ENCODE measurements at places on chromosomes 2 and 18.

DNA sequence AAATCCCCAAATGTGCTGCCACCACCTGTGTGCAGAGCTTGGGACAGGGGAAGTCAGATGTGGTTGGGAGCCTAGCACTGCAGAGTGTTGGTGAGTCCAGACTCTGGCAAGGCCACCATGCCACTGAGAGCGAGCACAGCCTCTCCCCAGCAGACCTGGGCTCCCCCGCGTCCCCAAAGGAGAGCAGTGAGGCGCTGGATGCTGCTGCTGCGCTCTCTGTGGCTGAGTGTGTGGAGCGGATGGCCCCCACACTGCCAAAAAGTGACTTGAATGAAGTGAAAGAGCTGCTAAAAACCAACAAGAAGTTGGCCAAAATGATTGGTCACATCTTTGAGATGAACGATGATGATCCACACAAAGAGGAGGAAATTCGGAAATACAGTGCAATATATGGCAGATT is 10.7 kb downstream of the NAB1 start:
- DNase-seq, result no peak

GRCh38 chr2:64748147-64748546 is 94.4 kb upstream of the SERTAD2 start:
- no peak for DNase-seq

DNA sequence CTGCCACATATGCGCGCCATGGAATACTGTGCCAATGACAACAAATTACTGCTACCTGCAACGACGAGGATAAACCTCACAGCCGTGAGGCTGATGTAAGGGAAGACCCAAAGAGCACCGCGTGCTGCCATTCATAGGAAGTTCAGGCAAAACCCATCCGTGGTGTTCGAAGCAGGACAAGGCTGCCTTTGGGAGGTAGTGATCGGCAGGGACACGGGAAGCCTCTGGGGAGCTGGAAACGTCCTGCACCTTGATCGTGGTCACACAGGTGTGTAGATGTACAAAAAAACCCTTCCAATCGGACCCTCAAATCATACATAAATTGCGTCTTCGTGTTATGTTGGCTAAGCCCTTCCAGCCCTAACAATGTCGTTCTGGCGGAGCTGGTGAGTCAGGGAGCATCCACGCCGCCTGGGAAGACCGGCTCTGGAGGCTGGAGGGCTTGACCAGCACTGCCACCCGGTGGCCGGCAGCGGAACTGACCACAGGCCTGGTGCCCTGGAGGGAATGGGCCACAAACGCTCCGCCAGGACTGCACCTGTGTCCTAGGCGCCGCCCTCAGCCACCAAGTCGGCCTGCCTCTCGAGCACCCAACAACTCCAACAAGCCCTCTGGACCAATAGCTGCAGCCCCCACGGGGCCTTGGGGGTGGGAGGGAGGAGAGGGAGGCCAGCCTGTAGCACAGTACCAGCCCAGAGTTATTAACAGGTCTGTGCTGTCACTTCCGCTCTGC is 4.1 kb upstream of the NEURL3 start:
- peak; percentile 46 for DNase-seq

DNA sequence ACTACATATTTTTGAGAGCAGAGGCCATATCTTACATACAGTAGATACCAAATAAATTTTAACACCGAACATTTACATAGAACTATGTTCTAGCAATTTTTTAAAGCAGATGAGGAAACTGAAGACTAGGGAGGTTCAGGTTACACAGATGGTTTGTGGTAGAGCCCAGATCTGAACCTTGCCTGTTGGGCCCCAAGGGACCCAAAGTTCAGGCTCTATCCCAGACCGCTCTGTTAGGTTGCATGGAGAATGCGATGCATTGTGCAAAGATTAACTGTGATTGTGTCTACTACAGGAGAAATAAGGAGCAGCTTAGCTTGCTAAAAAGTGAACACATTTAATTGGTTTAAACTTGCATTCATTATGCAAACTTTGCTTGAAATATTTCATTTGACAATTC is 16.4 kb upstream of the DSC3 start:
- DNase-seq, result no peak

- no peak for DNase-seq
These were observed 329.6 kb downstream of the OSR1 start for GRCh38 chr2:19028587-19029375.

DNA sequence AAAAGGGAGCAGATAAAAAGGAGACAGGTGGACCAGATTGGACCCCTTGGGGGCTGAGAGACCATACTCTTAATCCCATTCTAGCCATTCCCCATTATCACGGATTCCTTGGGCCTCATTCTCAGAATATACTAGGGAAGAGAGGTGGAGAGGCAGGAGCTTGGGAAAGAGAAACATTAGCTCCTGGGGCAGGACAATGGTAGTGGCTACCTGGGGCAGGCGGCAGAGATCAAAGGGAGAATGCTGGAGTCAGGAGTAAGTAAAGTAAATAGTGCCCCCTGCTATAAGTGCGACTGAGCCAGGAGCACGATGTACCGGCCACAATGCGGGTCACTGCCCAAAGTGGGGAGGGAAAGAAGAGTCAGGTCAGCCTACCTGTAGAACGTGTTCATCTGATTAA is 20.4 kb upstream of the IHH start:
- no peak for DNase-seq

DNA sequence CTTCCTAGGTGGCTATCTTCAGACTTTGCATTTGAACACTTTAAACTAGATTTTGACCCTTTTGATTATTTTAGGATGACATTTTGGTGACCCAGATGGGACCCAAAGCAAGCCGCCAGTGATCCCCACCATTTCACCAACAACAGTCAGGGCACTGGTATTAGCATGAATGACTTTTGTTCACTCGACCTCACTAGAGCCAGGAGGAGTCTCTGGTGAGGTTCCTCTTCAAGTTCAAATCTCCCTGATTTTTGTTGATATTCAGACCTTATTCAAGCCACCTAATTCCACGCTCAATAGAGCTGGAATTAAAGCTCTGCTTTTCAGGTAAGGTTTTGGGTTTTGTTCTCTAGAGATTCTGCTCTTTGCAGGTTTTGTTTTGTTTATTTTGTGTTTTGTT is 202.3 kb downstream of the MREG start:
- DNase-seq, result no peak

- DNase-seq, result no peak
These were observed 790.1 kb upstream of the SLC8A1 start for GRCh38 chr2:41242001-41242331.

GRCh38 chr2:216789081-216789480 is 70.8 kb downstream of the TNP1 start:
- no peak for DNase-seq

DNA sequence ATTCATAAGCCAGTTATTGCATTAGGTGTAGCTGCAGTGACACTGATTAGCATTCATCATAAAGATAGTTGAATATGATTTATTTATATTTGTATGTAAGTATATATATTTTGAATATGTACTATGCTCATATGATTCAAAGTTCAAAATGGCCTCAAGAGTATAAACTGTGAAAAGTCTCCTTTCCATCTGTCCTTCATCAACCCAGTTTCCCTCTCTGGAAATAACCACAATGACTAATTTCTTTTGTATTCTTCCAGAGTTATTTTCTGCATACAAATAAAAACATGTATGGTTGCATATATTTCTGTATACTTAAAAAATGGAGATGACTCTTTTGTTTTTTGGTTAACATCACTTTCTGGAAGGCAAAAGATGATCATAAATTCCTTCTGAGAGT is 95.2 kb downstream of the CAMKMT start:
- DNase-seq, result no peak

DNA sequence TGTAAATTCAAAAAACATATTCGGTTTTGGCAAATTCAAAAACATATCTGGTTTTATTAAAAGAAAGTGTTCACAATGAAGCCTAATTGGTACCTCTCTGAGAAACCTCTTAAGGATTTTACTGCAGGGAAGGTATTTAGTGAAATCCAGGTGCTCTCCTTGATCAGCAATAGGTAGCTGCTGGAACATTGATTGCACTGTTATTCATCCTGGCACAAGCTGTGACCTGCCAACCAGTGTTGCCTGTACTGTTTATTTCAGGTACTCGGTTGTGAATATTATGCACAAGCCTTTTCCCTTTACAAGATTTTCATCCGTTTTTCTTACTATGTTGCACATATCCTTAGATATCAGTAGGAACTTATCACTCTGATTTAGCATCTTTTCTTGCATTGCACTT is 155.8 kb upstream of the ZEB2 start:
- no peak for DNase-seq

DNA sequence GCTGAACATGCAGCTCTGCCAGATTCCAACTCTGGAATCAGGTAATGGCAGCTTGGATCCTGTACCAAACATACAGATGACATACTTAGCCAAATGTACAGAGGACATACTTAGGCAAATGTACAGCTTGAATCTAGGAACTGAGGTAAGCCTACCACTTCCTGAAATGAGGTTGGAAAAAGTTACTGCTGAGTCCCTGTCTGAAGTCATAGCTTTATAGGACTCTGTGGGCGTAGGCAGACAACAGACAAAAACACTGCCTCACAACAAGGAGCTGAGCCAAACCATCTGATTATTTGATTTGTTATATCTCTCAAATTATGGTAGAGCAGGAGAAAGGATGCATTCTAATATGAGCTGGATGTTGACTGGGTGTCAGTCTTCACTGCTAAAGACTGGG is 290.2 kb upstream of the TCF4 start:
- no peak for DNase-seq

GRCh38 chr18:49162226-49162864 is 211.6 kb upstream of the SMAD7 start:
- DNase-seq, result no peak
